ENCODE measurements at places on chromosomes 16 and 17.

DNA sequence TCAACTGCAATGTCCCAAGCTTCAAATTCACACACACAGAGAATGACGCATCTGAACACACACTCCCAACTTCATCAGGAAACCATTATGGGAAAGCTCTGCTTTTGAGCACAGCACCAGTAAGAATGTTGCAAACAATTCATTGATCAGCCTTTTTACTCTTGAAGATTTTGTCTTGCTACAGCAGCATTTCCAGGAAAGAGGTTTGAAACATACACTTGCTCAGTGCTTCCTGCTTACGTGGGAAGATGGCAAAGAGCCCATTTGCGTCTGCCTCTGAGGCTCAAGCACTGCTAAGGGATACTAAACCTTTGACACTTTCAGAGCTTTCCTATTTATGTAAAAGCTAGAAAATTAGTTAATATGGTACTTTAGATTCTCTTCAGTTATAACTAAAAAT is 77.2 kb upstream of the MON1B start:
- no peak for DNase-seq

- DNase-seq: no peak
These were observed 221.2 kb downstream of the PRKCA start for GRCh38 chr17:66523378-66524200.

GRCh38 chr17:11535231-11535630 is 63.0 kb upstream of the DNAH9 start:
- no peak for DNase-seq

GRCh38 chr17:10618202-10618635 is 38.9 kb downstream of the MYH3 start:
- peak; percentile 66 for DNase-seq

- no peak for DNase-seq
These were observed 31.8 kb upstream of the PSMD7 start for GRCh38 chr16:74264811-74265210.

DNA sequence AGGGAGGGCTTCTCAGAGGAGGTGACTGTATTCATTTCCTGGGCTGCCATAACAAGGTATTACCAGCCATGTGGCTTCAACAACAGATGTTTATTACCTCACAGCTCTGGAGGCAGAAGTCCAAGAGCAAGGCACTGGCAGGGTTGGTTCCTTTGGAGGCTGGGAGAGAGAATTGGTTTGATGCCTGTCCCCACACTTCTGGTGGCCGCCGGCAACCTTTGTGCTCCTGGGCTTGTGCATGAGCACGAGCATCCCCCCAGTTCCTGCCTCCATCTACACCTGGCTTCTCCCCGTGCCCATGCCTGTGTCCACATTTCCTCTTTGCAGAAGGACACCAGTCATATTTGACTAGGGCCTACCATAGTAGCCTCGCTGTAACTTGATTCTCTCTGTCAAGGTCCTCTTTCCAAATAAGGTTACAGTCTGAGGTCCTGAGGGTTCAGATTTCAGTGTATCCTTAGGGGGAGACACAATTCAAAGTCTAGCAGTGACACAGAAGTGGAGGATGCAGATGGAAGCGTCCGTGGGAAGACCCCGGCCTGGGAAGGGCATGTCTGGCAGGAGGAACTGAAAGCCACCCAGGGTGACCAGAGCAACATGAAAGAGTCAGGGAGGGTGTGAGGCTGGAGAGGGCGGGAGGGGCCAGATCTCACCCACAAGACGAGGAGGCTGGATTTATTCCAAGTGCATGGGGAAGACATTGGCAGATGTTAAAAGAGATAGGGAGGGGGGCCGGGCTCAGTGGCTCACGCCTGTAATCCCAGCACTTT is 188.2 kb upstream of the HSBP1 start:
- DNase-seq: no peak

- no peak for DNase-seq
These were observed 58.3 kb downstream of the PRMT7 start for GRCh38 chr16:68369168-68369567.

- no peak for DNase-seq
These were observed 149.9 kb downstream of the CLEC16A start for GRCh38 chr16:11094075-11094856.

GRCh38 chr16:78396673-78397072 is 297.2 kb downstream of the WWOX start:
- DNase-seq: no peak

DNA sequence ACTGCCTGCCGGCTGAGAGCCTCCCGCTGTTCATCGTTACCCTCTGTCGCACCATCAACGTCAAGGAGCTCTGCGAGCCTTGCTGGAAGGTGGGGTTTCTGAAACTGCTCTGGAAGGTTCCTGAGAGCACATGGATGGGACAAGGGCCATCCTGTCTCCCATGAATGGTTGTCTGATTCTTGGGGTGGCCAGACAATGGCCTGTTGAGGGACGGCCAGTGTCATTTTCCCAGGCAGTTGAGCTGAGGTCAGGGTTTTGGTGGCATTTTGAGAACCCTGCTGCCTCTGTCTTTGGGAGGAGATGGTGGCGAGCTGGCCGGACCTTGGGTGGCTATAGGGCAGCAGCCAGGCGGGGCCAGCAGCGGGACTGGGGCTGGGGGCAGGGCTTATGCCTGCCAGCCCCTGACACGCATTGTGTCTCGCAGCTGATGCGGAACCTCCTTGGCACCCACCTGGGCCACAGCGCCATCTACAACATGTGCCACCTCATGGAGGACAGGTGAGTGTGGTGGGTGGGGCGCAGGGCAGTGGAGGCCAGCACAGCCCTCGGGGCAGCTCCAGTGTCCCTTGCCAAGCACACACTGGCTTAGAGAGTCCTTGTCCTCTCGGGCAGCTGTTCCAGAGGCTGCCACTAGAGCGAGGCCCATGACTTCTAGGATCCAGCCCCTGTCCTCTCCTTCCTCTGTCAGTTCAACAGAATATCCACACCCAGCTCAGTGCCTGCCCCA is 9.1 kb downstream of the TSC2 start:
- no peak for DNase-seq

DNA sequence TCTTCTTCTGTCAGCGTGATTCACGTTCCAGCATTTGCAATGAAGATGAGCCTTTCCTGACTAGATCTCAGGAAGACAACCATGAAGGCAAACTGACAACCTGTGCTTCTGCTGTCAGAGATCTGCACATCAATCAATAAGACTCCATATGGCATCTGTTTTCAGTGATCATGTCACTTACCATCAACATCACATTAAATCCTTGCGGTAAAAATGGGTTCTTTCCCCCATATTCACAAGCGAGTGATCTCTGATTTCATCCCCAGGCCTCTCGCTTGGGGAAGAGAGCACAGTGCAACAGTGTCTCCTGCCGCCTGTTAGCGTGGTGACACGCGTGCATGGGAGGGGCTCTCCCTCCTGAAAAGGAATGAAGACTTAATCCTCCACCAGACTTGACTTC is 11.1 kb downstream of the NACA2 start:
- no peak for DNase-seq

DNA sequence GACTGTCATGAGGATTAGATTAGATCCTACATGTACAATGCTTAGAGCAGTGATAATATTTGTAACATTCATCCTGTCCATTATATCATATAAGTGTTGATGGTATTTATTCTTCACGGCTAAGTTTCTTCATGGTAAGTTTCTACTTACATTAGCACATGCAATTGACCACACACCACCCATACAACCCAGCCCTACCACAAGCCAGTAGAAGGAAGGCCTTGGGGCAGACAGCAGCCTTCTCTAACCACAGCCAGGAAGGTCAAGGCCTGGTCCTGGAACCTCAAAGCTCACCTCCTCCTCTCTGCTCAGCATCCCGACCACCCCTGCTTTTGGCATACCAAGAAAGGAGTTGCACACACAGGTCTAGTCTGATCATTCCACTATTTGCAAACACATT is 245.2 kb upstream of the SDK2 start:
- no peak for DNase-seq

DNA sequence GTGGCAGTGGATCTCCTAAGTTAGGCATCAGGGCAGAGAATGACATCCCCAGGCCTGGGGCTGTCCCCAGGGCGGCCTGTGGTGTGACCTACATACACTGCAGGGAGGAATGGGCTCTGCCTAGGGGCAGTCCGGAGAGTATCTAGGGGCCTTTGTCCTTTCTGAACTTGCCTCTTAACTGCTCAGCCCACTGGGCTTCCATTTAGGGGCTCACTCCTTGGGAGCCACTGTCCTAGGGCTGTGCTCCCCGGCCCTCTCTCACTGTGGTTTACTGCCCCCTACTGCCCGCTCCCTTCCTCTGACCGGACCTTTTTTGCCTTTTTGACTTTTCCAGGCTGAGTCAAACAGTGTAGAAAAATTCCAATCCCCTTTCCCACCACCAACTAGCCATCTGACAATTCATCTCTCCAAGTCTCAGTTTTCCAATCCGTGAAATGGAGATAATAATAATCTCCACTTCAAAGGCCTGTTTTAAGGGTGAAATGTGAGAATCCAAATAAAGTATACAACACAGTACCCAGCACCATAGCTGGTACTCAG is 66.8 kb downstream of the DNAH3 start:
- peak; percentile 25 for DNase-seq

DNA sequence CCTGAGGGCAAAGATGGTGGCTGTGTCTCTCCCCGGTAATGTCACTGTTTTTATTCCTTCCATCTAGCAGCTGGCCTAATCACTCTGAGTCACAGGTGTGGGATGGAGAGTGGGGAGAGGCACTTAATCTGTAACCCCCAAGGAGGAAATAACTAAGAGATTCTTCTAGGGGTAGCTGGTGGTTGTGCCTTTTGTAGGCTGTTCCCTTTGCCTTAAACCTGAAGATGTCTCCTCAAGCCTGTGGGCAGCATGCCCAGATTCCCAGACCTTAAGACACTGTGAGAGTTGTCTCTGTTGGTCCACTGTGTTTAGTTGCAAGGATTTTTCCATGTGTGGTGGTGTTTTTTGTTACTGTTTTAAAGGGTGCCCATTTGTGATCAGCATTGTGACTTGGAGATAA is 5.5 kb upstream of the RAPGEFL1 start:
- DNase-seq: no peak

GRCh38 chr17:58301504-58302150 is 20.9 kb upstream of the MPO start:
- no peak for DNase-seq

DNA sequence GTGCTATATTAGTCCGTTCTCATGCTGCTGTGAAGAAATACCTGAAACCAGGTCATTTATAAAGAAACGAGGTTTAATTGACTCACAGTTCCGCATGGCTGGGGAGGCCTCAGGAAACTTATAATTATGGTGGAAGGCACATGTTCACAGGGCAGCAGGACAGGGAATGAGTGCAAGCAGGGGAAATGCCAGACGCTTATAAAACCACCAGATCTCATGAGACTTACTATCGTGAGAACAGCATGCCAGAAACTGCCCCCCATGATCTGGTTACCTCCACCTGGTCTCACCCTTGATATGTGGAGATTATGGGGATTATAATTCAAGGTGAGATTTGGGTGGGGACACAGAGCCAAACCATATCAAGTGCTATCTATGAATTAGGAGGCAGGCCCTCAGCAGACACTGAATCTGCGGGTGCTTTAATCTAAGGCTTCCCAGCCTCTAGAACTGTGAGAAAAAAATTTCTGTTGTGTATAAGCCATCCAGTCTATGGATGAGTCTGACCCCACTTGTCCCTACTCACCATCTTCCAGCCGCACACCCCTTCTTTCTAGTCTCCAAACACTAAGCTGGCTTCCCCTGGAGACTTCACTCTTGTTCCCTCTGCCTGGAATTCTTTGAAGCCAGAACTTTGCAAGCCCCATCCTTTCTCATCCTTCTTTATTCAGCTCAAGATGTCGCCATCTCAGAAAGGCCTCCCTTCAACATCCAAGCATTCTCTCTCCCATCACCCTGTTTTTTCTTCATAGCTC is 772 bp upstream of the NUP93 start:
- peak; percentile 3 for DNase-seq

GRCh38 chr16:10688291-10688690 is 6.4 kb downstream of the TEKT5 start:
- no peak for DNase-seq

DNA sequence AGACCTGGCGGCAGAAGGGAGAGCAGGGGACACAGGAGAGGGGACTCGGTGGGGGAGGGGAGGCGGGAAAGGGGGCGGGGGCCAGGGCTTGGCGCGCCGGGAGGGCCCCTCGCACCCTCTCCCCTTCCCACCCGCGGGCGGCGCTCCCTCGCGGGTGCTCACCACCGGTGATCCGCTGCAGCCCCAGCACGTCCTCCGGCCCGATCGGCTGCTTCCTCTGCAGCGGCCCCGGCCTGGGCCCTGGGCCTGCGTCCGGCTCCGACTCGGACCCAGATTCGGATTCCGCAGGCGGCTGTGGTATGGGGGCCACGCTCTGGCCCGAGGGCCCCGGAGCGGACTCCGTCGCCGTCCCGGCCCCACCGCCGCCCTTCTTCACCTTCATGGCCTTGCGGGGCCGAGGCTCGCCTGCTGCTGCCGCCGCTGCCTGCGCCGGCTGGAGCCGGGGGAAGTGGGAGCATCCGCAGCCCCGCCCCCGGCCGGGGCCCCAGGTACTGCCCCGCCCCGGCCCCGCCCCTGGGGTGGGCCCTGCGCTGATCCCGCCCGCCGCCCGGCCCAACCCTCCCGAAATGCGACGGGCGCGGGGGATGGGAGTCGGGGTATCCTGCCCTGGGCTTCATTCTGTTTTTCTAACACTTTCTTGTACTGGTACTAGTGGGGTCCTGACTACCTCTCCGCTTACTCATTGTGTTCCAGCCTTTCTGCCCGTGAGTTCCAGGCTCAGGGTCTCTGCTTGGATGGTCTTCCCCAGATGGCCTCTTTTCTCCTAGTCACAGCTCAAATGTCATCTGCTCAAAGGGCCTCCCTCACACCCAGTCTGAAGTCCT is at the start of gene UNC119:
UNC119 (minus strand) TSS at position 449 of the 824 bp plus-strand sequence; CDS start at position 382, 67 bp downstream.
- DNase-seq: peak; percentile 79

DNA sequence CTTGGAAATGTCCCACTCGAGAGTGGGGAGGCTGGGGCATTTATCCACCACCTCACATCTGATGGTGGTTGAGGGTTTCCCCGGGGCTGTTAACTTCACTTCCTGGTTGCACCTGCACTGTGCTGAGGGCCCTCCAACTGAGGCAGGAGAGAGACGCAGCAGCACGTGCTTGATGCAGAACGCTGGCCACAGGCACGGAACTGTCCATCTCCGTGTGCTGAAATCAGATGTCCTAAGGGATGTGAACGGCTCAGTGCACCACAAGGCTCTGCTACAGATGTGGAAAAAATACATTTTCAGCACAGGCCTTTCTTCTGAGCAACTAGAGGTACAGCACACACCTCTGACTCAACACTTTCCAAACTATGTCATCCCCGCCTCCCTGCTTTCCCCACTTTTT is 114.8 kb upstream of the C16orf82 start:
- no peak for DNase-seq

DNA sequence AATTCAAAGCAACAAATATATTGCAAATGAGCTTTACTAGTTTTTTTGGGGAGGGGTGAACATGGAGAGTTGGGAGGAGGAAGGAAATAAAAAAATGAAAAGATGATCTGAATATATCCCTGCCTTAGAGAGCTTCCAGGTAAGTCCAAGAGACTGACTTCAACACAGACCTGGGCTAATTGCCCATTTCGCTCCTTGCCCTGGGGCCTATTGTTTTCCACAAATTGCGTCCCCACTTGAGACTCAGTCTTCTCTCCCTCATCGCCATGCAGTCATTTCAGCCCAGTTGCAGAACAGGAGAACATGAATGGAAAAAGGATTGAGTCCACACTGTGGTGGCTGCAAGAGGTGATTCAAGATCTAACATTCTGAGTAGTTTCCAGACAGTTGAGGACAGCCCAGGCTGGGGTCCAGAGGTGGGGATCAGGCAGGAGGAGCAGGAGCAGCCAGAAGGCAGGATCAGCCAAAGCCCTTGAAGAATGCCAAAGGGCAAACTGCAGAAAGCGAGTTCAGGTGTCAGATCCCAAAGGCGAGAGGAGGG is 21.6 kb upstream of the TOB1 start:
- DNase-seq: no peak
